ENCODE measurements at places on chromosomes 1 and 21.
A peak's percentile ranks its signal among the peaks of the same experiment; 100 is the strongest.

DNA sequence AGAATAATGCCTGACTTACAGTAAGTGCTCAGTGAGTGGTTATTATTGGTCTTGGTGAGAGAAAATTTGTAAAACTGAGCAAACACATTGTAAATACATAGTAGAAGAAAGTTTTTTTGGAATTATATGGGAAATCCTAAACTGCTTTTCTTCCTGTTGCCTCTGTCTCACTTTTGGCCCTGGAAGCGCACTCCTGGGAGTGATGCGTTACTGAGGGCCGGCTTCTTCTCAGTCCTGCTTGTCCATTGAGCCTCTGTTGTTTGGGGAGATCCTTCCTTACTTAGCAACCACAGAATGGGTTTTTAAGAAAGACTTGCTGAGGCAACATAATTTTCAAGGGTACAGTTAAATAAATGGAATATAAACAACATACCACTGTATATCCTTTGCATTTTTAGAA, 166.0 kb downstream of the EDEM3 start:
- DNase-seq, result no peak

GRCh38 chr1:178345238-178345637, 151.5 kb downstream of the CLEC20A start:
- no peak for DNase-seq

DNA sequence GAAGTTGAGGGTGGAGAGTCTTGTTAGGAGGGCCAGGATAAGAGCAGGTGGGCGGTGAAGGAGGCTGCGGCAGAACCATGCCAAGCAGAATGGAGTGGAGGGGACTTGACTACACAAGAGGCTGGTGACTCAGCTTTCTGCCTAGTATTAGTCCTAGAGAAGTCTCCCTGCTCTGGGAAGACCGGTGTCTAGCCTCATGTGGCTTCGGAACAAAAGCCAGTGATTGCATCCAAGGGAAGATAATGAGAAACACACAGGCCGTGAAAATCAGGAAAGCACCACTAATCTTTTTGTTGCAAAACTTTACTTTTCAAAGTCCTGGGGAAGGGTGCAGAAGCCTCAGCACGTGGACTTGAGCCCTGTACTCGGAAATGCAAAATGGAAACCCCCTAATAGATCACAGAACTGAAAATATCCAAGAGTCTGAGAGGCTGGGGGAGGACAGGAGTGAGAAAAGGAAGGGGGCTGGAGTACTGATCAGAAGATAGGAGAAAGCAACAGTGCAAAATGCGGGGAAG, 31.4 kb downstream of the DDR2 start:
- DNase-seq, result no peak

DNA sequence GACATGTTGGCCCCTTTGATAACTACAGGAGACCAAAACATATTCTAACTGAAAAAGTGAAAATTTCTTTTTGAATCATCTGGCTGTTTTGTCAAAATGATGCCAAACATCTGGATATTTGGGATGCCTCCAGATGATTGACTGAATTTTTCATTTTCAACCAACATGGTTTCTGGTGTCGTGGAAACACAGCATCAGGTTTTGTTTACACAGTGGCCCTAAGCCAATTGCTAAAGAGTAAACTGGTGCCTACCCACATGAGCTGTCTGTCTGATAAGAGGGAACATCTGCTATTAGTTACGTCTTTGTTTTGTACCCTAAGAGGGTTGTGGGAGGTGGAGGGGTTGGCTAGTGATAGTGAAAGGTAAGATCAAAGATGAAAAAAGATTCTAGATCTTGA, 204.8 kb downstream of the KCNK2 start:
- DNase-seq, result no peak

GRCh38 chr1:215865060-215865459, 298.0 kb downstream of the KCTD3 start:
- DNase-seq, result no peak

- peak; percentile 90 for DNase-seq
Observed at GRCh38 chr1:24374891-24375786, 38.4 kb downstream of the STPG1 start.

DNA sequence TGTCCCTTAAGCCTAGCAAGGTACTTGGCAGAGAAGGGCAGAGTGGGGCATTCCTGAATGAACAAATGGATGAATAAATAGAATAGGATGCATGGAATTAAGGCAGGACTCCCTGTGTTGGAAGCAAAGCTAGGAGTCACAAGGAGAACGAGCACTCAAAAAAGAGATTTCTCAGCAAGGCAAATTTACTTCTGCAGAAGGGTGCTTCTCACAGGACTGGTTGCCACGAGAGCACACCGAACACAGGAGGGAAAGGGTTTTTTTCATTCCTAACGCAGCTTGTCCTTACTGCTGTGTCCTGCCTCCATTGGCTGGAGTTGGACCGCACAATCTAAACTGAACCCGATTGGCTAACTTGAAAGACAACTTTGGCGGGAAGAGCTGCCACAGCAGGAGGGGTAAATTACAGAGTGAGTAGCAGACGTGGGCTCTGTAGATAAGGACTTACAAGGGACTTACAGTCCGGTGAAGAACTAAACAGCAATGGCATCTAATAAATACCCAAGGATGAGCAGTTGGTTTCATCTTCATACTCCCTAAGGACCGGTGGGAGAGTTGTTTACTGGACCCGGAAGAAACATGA, 52.4 kb downstream of the KIF26B start:
- DNase-seq, result no peak

DNA sequence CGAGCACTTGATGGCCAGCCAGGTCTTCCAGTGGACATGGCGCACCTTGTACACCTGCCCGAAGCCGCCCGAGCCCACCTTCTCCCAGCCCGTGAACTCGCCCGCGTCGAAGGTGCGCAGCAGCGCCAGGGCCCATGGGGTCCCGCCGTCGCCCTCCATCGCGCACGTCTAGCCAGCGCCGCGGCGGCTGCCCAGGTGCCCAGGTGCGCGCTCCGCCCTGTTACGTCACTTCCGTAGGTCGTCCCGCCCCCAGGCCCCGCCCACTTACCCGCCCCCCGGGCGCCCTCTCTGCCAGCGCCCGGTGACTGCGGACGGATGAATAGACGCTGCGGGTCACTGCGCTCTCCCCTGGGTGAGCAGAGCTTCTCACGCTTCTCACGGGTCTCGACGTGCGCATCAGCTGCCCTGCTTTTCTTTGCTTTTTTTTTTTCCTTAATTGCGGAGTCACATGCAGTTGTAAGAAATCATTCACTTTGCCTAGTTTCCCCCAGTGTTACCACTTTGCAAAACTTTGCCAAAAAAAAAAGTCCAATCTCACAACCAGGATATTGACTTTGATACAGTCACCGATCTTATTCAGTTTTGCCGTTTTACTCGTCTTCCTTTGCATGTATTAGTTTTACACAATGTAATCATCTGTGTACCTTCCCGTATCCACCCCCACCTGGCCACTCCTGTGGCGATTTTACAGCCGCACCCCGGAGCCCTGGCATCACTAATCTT, at the start of gene RIPK4:
Gene RIPK4 (minus strand): TSS at position 170 of the 723 bp plus-strand sequence. CDS start 11 bp downstream, at position 159.
- DNase-seq, result no peak

- DNase-seq, result no peak
Observed at GRCh38 chr1:209650454-209650853, 1.8 kb downstream of the LAMB3 start.

DNA sequence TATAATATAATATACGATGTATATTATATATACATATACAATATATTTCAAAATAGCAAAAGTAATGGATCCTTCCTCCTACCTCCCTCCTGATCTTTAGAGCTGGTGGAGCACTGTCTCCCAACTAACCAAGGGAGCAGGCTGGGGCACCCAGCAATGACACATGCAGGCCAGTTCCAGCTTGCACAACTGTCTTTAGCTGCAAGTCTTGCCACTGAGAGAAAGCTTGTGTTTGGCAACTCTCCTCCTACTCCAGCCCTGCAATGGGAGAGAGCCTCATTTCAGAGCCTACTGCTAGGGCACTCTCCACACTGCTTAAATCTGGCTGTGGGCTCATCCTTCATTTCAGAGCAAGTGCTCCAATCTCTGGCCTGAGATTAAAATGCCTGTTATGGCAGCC, 469.8 kb upstream of the OLFM3 start:
- no peak for DNase-seq

DNA sequence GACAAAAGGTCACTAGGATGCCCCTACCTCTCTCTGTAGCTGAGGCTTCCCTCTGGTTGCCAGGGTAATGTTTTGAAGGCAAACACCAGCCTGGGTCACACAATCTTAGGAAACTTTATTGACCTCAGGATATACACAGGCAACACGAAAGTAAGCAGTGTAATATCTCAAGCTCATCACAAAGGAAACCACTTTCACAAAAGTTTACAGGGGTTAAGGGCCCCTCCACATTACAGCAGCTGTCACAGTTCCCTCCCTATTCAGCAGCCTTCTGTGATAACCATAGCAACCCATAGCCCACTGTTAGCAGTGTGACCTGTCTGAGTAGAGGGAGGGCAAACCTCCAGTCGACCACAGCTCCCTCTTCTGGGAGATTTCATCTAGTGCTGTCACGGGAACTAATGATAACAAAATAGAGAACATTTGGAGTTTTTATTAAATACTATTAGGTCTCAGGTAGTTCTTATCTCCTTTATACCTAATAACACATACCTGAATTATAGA, 149.8 kb downstream of the PTPRC start:
- DNase-seq, result no peak

DNA sequence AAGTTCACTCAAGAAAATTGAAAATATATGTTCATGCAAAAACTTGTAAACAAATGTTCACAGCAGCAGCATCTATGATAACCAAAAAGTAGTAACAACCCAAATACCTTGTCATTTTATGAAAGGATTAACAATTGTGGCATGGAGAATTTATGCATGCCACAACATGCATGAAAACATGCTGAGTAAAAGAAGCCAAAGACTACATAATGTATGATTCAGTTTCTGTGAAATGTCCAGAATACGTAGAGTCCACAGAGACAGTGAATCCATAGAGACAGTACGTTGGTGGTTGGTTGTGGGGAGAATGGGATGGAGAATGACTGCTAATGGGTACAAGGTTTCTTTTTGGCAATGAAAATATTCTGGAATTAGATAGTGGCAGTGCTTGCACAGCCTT, 148.7 kb downstream of the MAST2 start:
- no peak for DNase-seq

DNA sequence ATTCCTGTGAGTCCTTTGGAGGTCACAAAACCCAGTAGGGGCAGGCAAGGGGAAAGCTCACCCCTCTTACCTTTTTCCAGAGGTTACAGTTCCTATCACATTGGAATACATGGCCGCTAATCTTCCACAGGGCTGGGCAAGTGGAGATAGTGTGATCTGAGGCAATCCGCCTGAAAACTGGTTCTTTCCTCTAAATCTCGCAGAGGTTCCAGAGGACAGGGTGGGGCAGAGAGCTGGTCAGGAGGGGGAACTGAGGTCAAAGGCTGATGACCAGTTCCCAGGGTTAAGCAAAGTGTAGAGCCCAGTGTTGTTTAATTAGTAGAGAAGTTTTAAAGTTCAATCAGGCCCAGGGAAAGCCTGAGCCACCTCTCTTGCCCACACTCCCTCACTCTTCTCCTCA, at the start of gene SERPINC1:
Gene SERPINC1 (minus strand): TSS at position 179 of the 400 bp plus-strand sequence. CDS start 68 bp downstream, at position 111.
- no peak for DNase-seq

DNA sequence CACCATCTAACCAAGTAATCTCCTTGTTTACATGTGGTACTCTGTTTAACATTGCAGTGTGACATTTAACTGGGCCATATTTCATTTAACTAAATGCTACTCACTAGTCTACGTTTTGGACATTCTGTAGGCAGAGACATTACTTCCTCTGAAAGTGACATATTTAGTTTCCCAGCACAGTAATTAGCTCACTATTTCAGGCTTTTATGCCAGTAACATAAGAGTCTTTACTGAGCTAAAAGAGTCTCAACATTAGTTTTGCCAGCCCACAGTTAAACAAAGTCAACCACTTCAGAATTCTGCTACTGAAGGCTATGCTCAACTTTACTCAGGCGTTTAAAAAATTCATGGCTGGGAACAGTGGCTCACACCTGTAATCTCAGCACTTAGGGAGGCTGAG, 2.6 kb upstream of the TNFRSF9 start:
- no peak for DNase-seq

- no peak for DNase-seq
Observed at GRCh38 chr1:84585803-84586202, 11.6 kb upstream of the CTBS start.

DNA sequence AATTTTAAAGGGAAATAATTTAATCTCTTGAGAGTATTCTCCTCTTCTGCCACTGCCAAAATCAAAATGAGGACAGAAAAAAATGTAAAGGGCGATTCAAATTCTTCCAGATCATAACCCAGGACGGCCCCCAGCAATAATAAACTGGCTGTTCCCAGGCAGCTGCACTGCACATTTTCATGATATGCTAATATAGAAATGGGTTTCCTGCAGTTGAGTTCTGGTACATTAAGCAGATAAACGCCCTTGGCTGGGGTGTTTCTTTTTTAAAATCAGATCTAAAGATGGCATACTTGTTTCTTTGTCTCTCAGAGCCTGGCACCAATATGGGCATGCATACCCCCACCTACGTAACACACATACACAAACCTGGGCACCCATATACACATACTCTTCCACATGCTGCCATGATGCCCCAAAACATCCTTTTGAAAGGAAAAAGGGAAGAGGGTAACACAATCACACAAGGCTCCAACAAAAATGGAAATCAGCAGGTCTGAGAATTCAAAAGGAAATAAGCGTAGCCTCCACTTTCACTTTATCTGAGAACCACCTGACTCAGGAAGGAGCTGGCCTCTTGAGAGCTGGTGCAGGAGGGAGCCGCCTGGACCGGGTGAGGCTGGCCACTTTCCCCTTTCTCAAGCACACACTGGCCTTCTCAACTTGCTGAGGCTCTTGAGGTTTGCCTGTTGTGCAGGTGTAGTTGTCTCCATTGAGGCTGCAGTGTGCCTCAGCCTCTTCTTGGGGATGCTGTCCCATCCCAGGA, 653.4 kb downstream of the KIF26B start:
- no peak for DNase-seq

GRCh38 chr1:202009326-202010179, 834 bp upstream of the ELF3 start:
- peak; percentile 77 for DNase-seq

DNA sequence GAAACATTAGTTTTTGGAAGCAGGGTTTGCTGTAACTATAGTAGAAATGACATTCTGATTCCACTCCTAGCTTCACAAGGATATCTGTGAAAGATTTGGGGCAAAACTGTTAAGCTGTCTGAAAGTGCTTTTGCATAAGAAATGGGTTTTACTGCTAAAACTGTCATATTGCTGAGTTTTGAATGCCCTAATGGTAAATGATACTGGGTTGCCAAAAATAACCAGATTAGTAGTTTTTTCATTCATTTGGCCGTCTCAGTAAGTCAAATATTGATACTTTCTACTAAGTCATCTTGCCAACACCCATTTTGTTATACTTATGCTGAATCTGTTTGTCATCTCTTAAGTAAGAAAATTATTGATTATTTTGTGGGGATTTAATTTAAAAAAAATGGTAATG, 399 bp upstream of the PTPRC start:
- no peak for DNase-seq

GRCh38 chr1:6033986-6034749, 11.5 kb upstream of the KCNAB2 start:
- DNase-seq, result peak; percentile 32

GRCh38 chr1:151976015-151976343, 17.7 kb downstream of the S100A10 start:
- DNase-seq, result no peak

- DNase-seq, result no peak
Observed at GRCh38 chr1:236179634-236180033, 37.3 kb downstream of the GPR137B start.

All from cerebellar nuclear complex (tissue), 1 donor.